ENCODE measurements at places on chromosomes 2 and 18.

GRCh38 chr18:46184727-46185126 lies 80.5 kb downstream of the HAUS1 start:
- DNase-seq = no peak

DNA sequence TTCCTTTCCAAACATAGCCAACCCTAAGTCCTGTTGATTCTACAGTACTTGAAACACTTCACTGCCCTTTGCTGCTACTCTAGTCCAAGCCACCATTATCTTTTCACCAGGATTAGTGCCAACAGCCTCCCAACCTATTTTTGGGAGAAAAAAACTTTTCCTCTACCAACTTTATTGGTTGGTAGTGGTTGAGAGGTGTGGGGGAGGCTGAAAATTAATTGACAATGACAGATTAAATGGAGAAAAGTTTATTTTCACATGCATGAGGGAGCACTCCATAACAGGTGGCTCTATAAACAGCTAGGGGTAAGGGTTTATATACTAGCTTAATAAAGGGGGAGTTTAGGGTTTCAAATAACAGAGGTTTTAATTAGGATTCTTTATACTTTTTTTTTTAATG lies 37.8 kb upstream of the ITPRID2 start:
- no peak for DNase-seq

- DNase-seq = peak; percentile 2
Observed at GRCh38 chr2:200905618-200906296, 16.6 kb downstream of the NIF3L1 start.

- no peak for DNase-seq
Observed at GRCh38 chr2:99354070-99354469, 16.9 kb downstream of the EIF5B start.

GRCh38 chr2:39141334-39142271 lies 20.8 kb upstream of the SOS1 start:
- DNase-seq = no peak

DNA sequence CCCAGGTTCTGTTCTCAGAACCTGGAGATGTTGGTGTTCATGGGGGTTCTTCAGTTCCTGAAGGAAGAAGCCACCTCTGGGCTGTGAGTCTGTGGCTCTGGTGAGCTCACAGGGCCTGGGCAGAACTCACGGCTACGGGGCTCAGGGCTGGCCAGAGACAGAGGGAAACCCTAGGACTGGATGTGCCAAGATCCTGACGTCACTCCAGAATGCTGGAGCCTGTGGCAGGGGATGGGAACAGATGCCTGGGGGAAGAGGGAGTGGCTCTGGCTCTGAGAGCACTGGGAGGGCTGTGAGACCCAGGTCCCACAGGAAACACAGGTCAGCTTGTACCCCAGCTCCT lies at the start of gene OTOF:
TSS of gene OTOF (minus strand) at position 214 of the 343 bp plus-strand sequence.
- no peak for DNase-seq

DNA sequence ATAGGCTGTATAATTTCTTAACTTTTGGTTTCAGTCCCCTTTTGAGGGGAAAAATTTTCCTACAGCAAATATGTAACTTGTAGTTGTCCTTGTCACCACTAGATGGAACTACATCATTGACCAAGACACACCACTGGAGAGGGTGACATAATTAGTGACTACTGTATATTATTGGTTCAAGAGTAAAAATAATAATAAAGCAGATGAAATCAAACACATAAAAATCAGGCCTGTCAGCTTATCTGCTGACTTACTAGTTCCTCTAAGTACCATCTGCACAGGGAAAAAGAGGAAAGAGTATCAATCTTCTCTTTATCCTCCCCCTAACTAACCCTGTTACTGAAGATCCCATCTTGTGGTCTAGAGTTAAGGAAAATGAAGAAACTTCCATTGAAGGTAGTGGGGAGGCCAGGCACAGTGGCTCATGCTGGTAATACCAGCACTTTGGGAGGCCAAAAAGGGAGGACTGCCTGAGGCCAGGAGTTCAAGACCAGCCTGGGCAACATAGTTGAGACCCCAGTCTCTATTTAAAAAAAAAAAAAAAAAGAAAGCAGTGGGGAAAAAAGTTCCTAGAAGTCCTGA lies 29.6 kb upstream of the ENOSF1 start:
- DNase-seq = peak; percentile 27

DNA sequence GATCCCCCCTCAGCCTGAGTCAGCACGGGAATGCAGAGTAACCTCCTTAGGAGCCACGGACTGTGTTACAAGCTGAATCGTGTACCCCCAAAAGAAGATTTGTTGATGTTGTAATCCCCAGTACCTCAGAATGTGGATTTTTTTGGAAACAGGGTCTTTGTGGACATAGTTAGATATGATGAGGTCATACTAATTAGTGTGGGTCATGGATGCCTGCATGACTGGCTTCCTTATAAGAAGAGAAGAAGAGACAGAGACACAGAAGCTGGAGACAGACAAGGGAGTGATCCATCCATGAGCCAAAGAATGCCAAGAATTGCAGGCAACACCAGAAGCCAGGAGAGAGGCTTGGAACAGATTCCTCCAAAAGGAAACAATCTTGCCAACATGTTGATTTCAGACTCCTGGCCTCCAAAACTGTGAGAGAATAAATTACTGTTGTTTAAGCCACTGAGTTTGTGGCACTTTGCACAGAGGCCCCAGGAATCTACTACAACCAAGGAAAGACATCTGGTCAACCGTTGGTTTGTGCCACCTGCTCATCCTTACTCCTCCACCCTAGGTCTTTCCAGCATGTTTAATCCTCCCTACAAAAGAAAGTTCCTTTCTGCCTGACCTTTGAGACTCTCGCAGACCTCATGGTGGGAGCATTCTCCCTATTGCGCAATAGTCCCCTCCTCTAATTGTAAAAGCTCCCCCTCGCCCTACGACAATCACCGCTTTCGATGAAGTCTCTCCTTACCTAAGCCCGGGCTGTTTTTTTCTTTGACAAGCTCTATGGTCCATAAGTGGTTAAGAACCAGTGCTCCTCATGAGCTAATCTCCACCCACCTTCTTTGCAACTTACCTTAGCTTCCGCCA lies 91.6 kb downstream of the DNER start:
- no peak for DNase-seq

Measured in NCI-H1436 (cell line).